ENCODE measurements at places on chromosomes 7 and 10.

DNA sequence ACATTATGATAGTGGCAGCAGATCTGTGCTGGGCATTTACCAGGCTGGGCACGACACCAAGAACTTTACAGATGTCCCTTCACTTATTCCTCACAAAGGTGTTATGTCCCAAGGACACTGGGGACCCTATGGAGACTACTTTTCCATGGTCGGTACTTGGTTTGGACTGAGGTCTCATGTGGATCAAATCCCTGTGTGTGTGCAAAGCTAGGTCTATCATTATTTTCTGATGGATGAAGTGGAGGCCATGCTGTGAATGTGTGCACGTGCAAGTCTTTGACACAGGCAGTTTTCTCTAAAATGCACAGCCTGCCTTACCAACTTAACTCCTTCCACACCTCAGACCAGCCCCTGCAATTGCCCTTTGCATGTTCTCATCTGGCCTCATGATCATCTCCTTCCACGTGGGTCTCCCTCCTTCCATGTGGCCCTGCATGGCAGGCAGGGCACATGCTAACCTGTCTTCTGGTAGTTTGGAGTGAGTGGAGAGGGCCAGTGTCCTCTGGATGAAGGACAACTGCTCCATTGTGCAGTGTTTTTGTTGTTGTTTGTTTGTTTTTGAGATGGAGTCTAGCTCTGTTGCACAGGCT lies 16.0 kb upstream of the ZNF273 start:
- DNase-seq: no peak

DNA sequence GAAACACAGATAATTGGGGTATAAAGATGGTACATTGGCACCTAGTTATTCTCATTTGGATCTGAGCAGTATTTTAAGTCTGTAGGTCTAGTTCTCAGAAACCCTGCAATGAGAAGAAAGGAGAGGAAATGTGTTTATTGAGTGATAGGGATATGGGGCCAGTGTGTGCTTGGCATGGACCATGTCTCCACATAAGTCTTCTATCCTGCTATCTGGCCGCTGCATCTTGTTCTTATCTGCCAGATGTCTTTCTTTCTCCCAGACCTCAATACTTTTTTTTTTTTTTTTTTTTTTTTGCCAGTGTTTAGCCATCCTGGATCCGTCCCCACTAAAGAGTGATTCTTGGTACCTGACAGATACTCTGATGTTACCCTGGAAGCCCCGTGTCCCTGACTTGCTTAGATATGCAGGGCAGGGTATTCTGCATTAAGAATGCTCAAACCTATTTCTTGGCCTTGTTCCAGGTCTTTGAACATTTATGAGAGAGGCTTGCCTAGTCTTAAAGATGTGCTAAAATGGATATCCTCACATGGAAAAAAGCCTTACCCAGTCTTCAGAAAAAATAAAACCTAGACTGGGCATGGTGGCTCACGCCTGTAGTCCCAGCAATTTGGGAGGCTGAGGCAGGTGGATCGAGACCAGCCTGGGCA lies 10.0 kb downstream of the MTURN start:
- no peak for DNase-seq

DNA sequence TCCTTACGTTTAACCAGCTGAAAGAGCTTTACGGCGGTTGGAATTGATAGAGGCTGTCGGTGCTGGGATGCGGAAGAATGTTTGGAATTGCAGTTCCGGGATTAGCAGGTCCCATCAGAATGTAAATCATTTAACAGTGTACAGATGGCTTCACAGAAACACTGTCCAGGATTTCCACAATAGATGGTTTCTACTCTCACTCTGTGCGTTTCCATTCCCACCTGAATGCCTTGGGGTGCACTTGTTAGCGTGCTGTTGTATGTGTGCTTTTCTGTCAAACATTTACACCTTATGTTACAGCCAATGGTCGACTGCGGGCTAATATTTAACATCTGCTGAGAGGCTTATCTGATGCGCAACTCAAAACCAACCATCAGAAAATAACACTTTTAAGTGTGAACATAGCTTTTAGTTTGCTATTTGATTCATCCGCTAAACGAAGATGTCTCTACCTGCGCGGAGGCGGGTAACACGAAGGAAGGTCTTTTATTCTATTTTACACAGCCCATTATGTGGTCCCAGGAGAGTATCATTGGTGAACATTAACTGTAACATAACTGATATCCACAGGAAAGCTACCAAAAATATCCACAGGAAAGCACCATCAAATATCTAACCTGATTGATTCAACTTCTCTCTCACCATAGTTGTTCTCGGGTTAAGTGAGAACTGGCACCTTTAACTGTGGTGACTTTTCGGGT lies 179.0 kb downstream of the PRPF18 start:
- DNase-seq: no peak

DNA sequence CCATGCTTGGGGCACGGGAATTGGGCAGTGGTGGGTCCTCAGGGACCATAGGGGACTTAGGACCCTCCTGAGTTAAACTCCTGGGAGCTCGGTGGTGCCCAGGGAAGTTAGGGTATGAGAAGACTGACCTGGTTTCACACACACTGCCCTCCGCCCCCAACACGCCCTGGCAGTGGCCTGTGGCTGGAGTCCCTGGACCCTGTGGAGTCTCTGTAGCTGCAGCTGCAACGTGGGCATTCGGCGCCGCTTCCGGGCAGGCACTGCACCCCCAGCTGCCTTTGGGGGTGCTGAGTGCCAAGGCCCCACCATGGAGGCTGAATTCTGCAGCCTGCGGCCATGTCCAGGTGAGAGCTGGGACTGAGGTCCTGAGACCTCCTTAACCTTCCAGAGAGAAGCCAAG lies 29.9 kb upstream of the ZNF862 start:
- no peak for DNase-seq

DNA sequence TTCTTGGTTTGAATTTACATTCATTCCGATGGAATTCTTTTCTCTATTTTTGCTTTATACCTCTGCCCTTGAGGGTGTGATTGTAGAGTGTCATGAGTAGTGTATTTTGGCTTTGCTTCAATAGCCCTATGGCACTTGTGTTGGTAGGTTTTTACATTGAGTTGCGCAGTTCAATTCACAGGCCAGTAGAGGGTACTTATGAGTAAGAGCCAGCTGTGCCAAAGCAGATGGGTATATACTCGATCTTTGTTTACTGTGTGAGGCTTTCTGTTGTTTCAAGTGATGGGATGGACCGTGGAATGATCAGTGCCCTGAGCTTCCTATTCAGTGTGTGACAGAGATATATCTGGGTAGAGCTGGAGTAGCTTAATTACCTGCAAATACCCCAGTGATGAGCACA lies 4.3 kb upstream of the AKR1C3 start:
- no peak for DNase-seq

- DNase-seq: peak; percentile 32
These were observed at the start of gene FGFBP3 for GRCh38 chr10:91909117-91909677. TSS of gene FGFBP3 (minus strand) at chr10:91909486. CDS start at chr10:91908969, 517 bp downstream.

DNA sequence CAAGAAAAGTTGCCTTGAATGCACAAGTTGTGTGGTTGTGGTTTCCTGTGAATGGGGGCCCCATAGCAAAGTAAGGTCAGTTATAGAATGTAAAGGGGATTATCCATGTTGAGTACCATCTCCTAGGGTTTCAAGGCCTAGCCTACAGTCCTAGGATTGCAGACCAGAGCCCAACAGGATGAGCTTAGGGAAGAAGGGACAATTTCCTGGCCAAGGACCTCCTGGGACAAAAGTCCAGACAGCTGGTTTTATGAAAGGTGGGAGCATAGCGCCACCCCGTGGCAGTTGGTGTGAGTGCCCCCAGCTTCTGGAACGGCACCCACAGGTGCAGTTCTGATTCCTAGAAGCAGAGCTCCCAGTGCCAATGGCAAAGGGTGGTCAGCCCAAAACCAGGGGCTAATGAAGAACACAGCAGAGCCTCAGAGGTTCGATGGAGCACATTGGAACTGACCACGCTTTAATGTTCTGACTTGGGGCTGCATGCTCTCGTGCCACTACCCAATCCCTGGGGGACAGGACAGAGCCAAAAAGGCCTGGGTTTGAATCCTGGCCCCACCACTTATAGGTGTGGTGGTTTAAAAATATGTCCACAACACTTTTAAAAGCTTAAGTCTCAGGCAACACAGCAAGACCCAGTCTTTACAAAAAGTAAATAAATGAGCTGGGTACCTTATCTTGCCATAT lies 25.8 kb upstream of the TMEM120A start:
- no peak for DNase-seq

DNA sequence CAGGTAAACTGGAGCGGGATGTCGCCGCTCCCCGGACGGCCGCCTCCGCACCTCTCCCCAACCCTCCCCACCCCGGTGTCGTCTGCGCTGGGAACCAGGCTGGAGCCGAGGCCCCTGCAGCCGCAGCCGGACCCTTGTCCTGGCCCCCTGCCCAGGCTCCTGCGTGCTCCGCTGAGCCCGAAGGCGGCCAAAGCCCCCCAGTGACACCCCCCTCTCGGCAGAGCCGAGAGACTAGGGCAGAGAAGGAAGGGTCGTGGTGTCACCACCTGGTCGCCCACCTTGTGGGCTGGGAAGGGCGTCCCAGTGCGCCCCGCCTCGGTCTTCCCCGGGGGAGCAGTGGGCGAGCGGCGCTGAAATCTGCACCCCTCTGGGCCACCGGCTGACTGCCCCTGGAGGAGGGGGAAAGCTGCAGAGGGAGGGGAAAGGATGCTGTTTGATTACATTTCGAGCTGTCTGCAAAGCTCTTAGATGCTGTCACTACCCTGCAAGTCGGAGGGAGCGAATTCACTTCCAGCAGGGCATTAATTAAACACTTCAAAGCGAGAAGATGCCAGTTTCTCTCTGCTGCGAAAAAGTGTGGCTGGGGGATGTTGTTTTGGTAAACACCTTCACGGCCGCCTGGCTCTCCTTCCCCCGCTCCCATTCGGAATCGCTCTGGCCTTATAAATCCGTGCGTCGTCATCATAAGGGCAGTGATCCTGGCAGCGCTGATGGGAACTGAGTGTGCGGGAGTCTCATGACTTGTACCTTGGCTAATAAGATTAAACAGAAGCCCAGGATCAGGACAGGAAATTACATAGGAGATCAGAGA lies 622 bp downstream of the DYNC1I1 start:
- no peak for DNase-seq

GRCh38 chr7:155231941-155232340 lies 65.7 kb upstream of the INSIG1 start:
- no peak for DNase-seq

- no peak for DNase-seq
These were observed 533.9 kb downstream of the TCERG1L start for GRCh38 chr10:130777507-130778165.

GRCh38 chr7:148903504-148903903 lies 19.4 kb upstream of the EZH2 start:
- no peak for DNase-seq

- no peak for DNase-seq
These were observed 55.2 kb upstream of the CDK13 start for GRCh38 chr7:39894904-39895303.

DNA sequence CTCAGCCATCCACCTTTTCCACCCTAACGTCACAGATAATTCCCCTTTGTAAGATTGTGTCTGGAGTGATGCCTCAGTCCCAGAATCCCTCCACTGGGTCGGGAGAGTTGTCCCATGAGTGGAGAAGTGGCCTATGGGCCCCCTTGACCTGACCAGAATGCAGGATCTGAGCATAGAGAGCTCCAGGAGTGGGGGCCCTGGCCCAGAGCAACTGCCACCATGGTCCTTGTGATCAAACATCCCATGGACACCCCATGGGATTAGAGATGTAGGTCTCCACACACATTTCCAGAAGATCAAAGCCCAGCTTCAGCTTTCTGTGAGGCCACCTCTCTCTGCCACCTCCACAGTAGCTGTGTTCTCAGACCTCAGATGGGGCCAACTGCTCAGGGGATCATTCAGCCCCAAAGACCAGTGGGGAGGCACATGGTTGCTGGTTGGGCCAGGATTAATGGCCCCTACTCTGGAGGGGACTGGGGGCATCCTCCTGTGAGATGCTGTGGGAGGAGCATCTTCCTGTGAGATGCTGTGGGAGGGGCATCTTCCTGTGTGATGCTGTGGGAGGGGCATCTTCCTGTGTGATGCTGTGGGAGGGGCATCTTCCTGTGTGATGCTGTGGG lies 28.5 kb upstream of the DPYSL4 start:
- DNase-seq: no peak

DNA sequence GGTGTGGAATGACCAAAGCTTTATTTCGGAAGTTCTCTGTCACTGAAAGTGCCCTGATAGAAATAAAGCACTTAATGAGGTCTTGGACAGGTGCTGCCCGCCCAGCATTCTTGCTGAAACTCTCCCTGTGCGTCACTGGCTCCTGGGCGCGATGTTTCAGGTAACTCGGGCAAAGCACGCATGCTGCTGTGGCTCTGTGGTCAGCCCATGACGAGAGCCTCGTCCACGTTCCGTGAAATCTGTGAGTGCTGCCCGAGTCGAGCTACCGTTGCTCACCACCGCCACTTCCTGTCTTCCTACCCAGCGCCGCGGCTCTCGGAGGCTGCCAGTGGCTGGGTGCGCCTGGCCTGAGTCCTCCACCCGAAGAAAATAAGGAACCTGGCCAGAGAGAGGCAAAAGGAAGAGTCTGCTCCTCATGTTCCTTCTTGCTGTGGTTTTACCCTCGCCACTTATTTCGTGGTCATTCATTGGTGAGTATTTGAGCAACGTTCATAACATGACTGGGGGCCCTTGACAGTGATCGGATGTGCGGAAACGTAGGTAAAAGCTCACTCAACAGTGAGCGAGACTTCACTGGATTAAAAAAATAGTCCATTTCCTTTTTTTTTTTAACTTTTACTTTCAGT lies 95.5 kb downstream of the MAP3K8 start:
- no peak for DNase-seq

DNA sequence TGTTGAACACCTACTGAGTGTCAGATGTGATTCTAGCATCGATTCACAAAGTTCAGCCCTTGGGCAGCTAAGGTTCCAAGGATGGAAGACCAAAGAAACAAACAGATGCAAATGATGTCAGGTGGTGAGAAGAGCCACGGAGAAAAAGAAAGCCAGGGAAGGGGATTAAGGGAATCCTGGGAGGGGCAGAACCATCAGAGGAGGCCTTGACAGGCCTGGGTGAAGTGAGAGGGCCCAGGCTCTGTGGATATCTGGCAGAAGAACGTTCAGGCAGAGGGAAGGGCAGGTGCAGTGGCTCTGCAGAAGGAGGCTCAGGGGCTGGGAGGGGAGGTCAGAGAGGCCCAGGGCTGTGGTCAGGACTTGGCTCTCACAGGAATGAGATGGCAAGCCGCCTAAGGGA lies 90.4 kb downstream of the C10orf105 start:
- no peak for DNase-seq

DNA sequence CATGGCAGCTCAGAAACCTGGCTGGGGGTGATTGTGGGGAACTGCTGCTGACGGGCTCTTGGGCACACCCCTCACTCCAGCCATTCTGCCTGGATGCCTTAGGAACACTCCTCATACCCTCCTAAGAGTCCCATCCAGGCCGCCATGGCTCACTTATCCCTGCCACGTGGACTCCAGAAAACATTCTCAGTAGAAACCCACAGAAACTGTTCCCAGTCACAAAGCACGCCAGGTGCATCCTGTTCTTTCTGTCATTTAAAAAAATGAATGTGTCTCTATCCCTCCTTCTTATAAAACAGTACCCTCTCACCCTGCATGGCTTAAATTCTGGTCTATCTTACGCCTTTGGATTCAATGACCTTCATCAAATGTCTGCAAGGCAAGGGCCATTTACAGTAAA lies 177.7 kb downstream of the CUX1 start:
- no peak for DNase-seq
